ENCODE measurements at places on chromosomes 6 and 20.

DNA sequence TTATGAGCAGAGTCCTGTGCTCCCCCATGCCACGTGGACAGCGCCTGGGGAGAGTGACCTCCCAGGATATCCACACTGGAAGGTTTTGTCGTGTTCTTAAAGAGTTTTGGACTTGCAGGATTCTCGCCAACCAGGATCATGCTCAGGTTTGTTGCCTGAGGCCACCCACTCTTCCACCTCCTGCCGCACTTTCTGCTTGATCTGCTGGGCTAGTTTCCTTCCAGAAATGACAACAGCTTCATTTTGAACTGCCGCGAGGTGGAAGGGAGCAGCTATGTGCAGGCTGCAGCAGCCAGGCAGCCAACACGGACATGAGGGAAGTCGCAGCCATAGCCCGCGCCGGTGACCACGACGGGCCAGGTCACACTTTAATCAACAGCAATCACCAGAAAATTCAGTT lies 27.7 kb upstream of the SEC63 start:
- no peak overlapping the region for H3K27ac ChIP-seq
- no peaks in the 10 kb centered on the region for H3K27me3 ChIP-seq
- H3K4me1 ChIP-seq, result peaks cover 2% of the 10 kb centered on the region

- no peaks in the 10 kb centered on the region for H3K27me3 ChIP-seq
- DNase-seq, result no peak
- H3K36me3 ChIP-seq, result no peaks in the 10 kb centered on the region
- H3K4me3 ChIP-seq, result no peak overlapping the region
- no peaks in the 10 kb centered on the region for H3K4me1 ChIP-seq
These were observed 97.9 kb upstream of the NEDD9 start for GRCh38 chr6:11330413-11330760.

- DNase-seq, result no peak
- no peak overlapping the region for H3K4me3 ChIP-seq
- H3K36me3 ChIP-seq, result no peaks in the 10 kb centered on the region
- H3K27me3 ChIP-seq, result no peaks in the 10 kb centered on the region
- no peak overlapping the region for H3K27ac ChIP-seq
These were observed 9.3 kb upstream of the FKBP1A start for GRCh38 chr20:1402149-1402548.

DNA sequence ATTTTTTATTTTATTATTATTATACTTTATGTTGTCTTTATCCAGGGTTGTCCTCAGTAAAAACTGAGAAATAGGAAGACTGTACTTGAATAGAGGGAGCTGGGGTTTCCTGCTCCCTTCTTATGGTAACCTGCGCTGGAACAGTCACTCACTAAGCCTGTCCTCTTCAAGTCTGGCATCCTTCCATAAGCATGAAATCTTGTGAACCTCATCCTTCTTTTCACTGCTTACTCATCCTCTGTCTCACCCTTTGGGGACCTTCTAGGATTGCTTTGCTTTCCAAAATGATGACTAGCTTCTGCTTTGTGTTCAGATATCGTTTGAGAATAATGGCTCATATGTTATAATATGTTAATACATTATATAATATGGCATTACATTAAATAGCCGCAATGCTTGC lies 90.6 kb downstream of the C6orf118 start:
- no peaks in the 10 kb centered on the region for H3K36me3 ChIP-seq
- H3K4me3 ChIP-seq, result no peak overlapping the region
- H3K27me3 ChIP-seq, result no peaks in the 10 kb centered on the region
- H3K27ac ChIP-seq, result no peak overlapping the region

DNA sequence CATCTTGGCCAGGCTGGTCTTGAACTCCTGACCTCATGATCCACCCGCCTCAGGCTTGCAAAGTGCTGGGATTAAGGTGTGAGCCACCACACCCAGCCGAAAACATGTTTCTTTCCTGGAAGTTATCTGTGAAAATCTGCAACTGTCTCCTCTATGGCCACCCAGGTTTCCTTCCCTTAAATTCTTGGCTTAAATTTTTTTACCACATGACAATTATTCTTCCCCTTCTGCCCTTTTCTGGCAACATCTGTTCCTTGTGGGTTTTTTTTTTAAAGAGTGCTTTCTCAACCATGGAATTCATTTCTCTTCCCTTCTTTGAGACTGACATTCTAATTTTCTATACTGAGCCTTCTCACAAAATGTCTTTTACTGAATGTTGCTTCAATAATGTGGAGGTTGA lies 59.6 kb downstream of the DOK5 start:
- H3K4me3 ChIP-seq, result no peak overlapping the region
- no peaks in the 10 kb centered on the region for H3K4me1 ChIP-seq
- H3K27me3 ChIP-seq, result no peaks in the 10 kb centered on the region
- no peaks in the 10 kb centered on the region for H3K36me3 ChIP-seq
- no peak for DNase-seq

DNA sequence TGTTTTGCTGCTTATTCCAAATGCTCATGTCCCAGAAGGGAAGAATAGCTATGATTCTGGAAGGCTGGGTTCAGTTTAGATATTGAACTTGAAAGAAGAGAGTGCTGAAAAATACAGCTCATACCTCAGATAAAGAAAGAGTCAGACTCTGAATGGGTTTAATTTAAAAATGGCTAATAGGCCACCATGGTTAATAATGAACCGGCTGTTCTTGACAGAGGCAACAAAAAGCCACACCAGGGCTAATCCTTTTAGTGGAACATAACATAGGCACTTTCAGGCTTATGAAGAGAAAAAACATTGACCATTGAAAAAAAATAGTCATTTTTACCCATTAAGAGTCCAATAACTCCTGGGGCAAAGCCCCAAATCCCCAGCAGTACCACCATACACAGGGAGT lies 59.4 kb downstream of the TNFRSF21 start:
- peaks cover 7% of the 10 kb centered on the region for H3K36me3 ChIP-seq
- H3K4me3 ChIP-seq, result no peak overlapping the region
- no peak overlapping the region for H3K27ac ChIP-seq

DNA sequence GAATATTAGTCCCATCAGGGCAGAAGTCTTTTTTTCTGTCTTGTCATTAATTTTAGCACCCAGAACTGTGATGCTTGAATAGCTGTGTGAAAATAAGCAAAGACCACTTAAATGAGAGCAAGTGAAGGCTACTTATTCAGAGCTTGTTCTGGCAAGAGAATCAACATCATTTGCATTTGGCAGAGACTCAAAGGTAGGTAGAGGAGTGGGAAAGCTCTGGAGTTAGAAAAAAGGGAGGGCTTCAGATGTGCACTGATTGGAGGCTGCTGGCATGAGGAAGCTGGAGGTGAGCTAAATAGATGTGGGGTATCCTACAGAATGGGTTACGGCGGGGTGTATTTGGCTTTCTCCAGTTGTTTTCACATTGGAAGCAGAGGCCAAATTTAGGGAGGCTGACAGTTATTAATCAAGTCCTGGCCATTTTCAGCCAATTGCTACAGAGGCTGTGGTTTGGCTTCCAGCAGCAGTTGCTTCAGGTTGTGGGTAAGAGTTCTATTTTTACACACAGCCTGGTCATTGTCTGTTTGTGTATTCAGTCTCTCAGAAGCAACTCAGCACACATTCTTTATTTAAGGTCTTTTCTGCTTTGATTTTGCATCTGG lies 254.3 kb downstream of the BTBD3 start:
- no peaks in the 10 kb centered on the region for H3K36me3 ChIP-seq
- H3K27ac ChIP-seq, result no peak overlapping the region
- DNase-seq, result no peak
- H3K4me3 ChIP-seq, result no peak overlapping the region
- H3K4me1 ChIP-seq, result no peaks in the 10 kb centered on the region

- no peaks in the 10 kb centered on the region for H3K36me3 ChIP-seq
- H3K27me3 ChIP-seq, result no peaks in the 10 kb centered on the region
- H3K4me3 ChIP-seq, result no peak overlapping the region
- H3K4me1 ChIP-seq, result no peaks in the 10 kb centered on the region
- DNase-seq, result no peak
These were observed 114.2 kb upstream of the LY86 start for GRCh38 chr6:6474170-6474920.

- peaks cover 2% of the 10 kb centered on the region for H3K4me1 ChIP-seq
- DNase-seq, result no peak
- H3K36me3 ChIP-seq, result no peaks in the 10 kb centered on the region
- no peak overlapping the region for H3K4me3 ChIP-seq
- H3K27me3 ChIP-seq, result no peaks in the 10 kb centered on the region
These were observed 44.7 kb downstream of the TNFAIP3 start for GRCh38 chr6:137911675-137912191.

- H3K4me3 ChIP-seq, result no peak overlapping the region
- no peaks in the 10 kb centered on the region for H3K4me1 ChIP-seq
- H3K27ac ChIP-seq, result no peak overlapping the region
These were observed 157.5 kb downstream of the GRM4 start for GRCh38 chr6:33988121-33989015.

- no peak overlapping the region for H3K4me3 ChIP-seq
- DNase-seq, result no peak
- no peaks in the 10 kb centered on the region for H3K36me3 ChIP-seq
- H3K27me3 ChIP-seq, result no peaks in the 10 kb centered on the region
These were observed 1.3 kb downstream of the ZNF76 start for GRCh38 chr6:35260591-35261570.

DNA sequence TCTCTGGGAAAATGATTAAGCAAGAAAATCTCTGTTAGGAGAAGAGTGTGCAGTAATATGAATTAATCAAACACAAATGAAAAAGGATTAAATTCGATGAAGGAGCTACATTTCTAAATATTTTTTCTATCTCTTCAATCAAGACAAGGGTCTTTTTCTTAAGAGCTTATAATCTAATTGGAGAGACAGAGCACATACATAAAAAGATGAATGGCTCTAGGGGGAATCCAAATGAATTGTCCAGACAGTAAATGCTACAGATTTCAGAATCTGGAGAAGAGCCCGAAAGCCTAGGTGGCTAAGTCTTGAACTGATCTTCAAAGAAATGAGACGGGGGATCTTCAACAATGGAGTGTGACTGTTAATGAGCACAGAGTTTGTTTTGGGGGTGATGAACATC lies 723.6 kb downstream of the UTRN start:
- no peak for DNase-seq
- H3K36me3 ChIP-seq, result no peaks in the 10 kb centered on the region
- H3K4me3 ChIP-seq, result no peak overlapping the region
- no peaks in the 10 kb centered on the region for H3K27me3 ChIP-seq
- no peaks in the 10 kb centered on the region for H3K4me1 ChIP-seq

- H3K4me1 ChIP-seq, result no peaks in the 10 kb centered on the region
- H3K4me3 ChIP-seq, result no peak overlapping the region
- no peaks in the 10 kb centered on the region for H3K27me3 ChIP-seq
- no peak overlapping the region for H3K27ac ChIP-seq
These were observed 305.3 kb downstream of the CLIC5 start for GRCh38 chr6:45710304-45710821.

- DNase-seq, result no peak
- no peak overlapping the region for H3K27ac ChIP-seq
- H3K36me3 ChIP-seq, result no peaks in the 10 kb centered on the region
- H3K4me3 ChIP-seq, result no peak overlapping the region
These were observed 17.0 kb upstream of the ZNF318 start for GRCh38 chr6:43386492-43386891.

- H3K36me3 ChIP-seq, result no peaks in the 10 kb centered on the region
- H3K4me1 ChIP-seq, result peaks cover 3% of the 10 kb centered on the region
- H3K4me3 ChIP-seq, result peak overlapping the region; percentile 72
- H3K27me3 ChIP-seq, result peaks cover 26% of the 10 kb centered on the region
- H3K27ac ChIP-seq, result no peak overlapping the region
These were observed 44.9 kb upstream of the SUPT3H start for GRCh38 chr6:45422503-45423110.

DNA sequence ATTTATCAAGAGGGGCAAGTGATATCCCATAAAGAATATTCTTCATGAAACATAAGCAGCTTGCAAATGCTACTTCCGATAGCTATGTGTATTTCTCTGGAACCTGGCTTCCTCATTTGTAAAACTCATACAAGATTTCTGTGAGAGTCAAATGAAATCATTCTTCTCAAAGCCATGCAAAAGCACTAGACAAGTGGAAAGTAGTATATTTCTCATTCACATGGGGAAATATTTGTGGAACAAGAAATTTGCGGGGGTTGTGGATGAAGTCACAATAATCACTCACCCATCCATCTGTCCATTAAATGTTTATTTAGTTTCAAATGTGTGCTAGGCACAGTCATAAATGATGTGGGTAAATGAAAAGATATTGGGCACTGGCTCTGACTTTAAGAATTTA lies 150.5 kb downstream of the IPCEF1 start:
- DNase-seq, result no peak
- no peak overlapping the region for H3K4me3 ChIP-seq
- no peaks in the 10 kb centered on the region for H3K36me3 ChIP-seq
- H3K27ac ChIP-seq, result no peak overlapping the region

GRCh38 chr6:44542401-44543116 lies 155.1 kb downstream of the CDC5L start:
- H3K36me3 ChIP-seq, result no peaks in the 10 kb centered on the region
- H3K27ac ChIP-seq, result peak overlapping the region; percentile 62
- peak; percentile 45 for DNase-seq
- H3K27me3 ChIP-seq, result no peaks in the 10 kb centered on the region
- peaks cover 7% of the 10 kb centered on the region for H3K4me1 ChIP-seq

GRCh38 chr6:29791162-29791561 lies 36.5 kb upstream of the HLA-G start:
- H3K4me1 ChIP-seq, result no peaks in the 10 kb centered on the region
- H3K27me3 ChIP-seq, result peaks cover 4% of the 10 kb centered on the region
- H3K36me3 ChIP-seq, result no peaks in the 10 kb centered on the region
- DNase-seq, result no peak
- no peak overlapping the region for H3K27ac ChIP-seq

GRCh38 chr6:43061861-43062260 lies 2.4 kb downstream of the KLC4 start:
- peaks cover 4% of the 10 kb centered on the region for H3K36me3 ChIP-seq
- H3K27me3 ChIP-seq, result no peaks in the 10 kb centered on the region
- H3K4me1 ChIP-seq, result no peaks in the 10 kb centered on the region
- H3K27ac ChIP-seq, result no peak overlapping the region

DNA sequence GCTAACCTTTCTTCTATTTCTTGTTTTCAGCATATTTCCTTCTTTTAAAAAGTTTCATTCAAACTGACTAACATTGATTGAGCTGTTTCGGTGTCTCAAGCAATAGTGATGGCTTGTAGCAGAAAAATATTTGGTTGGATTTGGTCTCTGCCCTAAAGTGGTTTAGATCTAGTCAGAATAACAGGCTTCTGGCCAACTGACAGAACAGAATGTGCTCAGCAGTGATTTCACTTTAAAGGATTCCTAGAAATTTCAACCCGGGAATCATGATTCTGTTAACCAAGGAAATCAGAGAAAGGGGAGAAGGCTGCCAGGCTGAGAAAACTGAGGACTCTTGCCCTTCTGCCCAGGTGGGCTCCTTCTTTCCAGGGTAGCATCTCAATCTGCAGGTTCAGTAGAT lies 16.6 kb upstream of the GSTA1 start:
- H3K4me3 ChIP-seq, result no peak overlapping the region
- H3K27me3 ChIP-seq, result no peaks in the 10 kb centered on the region
- no peaks in the 10 kb centered on the region for H3K4me1 ChIP-seq
- no peaks in the 10 kb centered on the region for H3K36me3 ChIP-seq

GRCh38 chr6:115969207-115969929 lies 91.3 kb downstream of the FRK start:
- H3K36me3 ChIP-seq, result no peaks in the 10 kb centered on the region
- no peaks in the 10 kb centered on the region for H3K27me3 ChIP-seq
- no peak overlapping the region for H3K27ac ChIP-seq
- no peaks in the 10 kb centered on the region for H3K4me1 ChIP-seq
- H3K4me3 ChIP-seq, result no peak overlapping the region
- DNase-seq, result peak; percentile 16

- no peak overlapping the region for H3K27ac ChIP-seq
- no peak overlapping the region for H3K4me3 ChIP-seq
- peaks cover 3% of the 10 kb centered on the region for H3K36me3 ChIP-seq
- DNase-seq, result no peak
These were observed 22.8 kb downstream of the SRSF3 start for GRCh38 chr6:36616893-36617521.

GRCh38 chr20:45322952-45323383 lies 14.9 kb upstream of the MATN4 start:
- 0 out of 2 replicates have a peak, but pooled peaks cover 4% of the 10 kb centered on the region for H3K36me3 ChIP-seq
- DNase-seq, result no peak
- H3K4me1 ChIP-seq, result no peaks in the 10 kb centered on the region
- H3K4me3 ChIP-seq, result no peak overlapping the region
- no peak overlapping the region for H3K27ac ChIP-seq

All from iPS DF 6.9 (cell line).